Activated CD8-positive, alpha-beta memory T cell treated with anti-CD3 and anti-CD28 coated beads, Interleukin-2, amount 10 ng/mL, durations not matched to agents 7 days and 5 days (primary cell): ENCODE measurements at places on chromosomes 16 and 17. TPM values are rescaled to one million over a fixed set of nuclear protein-coding genes. Genes with fewer than 3 reads are reported as not detected.

- no peak overlapping the region for H3K4me3 ChIP-seq
- DNase-seq: no peak
- peaks cover 39% of the 10 kb centered on the region for H3K4me1 ChIP-seq
- H3K36me3 ChIP-seq: peaks cover 30% of the 10 kb centered on the region
These were observed 90.4 kb upstream of the PLEKHM1 start for GRCh38 chr17:45580924-45581323.

Gene HCRT
- total RNA-seq: not detected

GRCh38 chr16:56669005-56669839, at the start of gene MT1H:
TSS of gene MT1H (plus strand) at chr16:56669814. CDS start at chr16:56669885, 71 bp downstream.
- no peak within 1 kb of the TSS for H3K27ac ChIP-seq
- H3K36me3 ChIP-seq: no peaks in the 10 kb centered on the region
- peaks cover 73% of the 10 kb centered on the region for H3K27me3 ChIP-seq
- DNase-seq: no peak
- peaks cover 29% of the 10 kb centered on the region for H3K4me1 ChIP-seq

GRCh38 chr17:13306310-13306962, 288.6 kb upstream of the ELAC2 start:
- no peaks in the 10 kb centered on the region for H3K36me3 ChIP-seq
- no peak for DNase-seq
- no peaks in the 10 kb centered on the region for H3K27me3 ChIP-seq
- H3K4me3 ChIP-seq: no peak overlapping the region
- H3K27ac ChIP-seq: no peak overlapping the region

GRCh38 chr17:77245162-77245926, 104.6 kb downstream of the SEC14L1 start:
- peaks cover 23% of the 10 kb centered on the region for H3K4me1 ChIP-seq
- H3K27ac ChIP-seq: peak overlapping the region; percentile 42

GRCh38 chr16:85686912-85687591, 1.7 kb downstream of the GINS2 start:
- H3K4me3 ChIP-seq: peak overlapping the region; percentile 79
- H3K27ac ChIP-seq: peak overlapping the region; percentile 71
- DNase-seq: peak; percentile 78
- peaks cover 17% of the 10 kb centered on the region for H3K36me3 ChIP-seq
- H3K4me1 ChIP-seq: peaks cover 22% of the 10 kb centered on the region
- peaks cover 3% of the 10 kb centered on the region for H3K27me3 ChIP-seq

- no peaks in the 10 kb centered on the region for H3K36me3 ChIP-seq
- no peaks in the 10 kb centered on the region for H3K27me3 ChIP-seq
- no peak overlapping the region for H3K4me3 ChIP-seq
- no peaks in the 10 kb centered on the region for H3K4me1 ChIP-seq
- DNase-seq: no peak
These were observed 1131.0 kb upstream of the GOT2 start for GRCh38 chr16:59864981-59865666.

DNA sequence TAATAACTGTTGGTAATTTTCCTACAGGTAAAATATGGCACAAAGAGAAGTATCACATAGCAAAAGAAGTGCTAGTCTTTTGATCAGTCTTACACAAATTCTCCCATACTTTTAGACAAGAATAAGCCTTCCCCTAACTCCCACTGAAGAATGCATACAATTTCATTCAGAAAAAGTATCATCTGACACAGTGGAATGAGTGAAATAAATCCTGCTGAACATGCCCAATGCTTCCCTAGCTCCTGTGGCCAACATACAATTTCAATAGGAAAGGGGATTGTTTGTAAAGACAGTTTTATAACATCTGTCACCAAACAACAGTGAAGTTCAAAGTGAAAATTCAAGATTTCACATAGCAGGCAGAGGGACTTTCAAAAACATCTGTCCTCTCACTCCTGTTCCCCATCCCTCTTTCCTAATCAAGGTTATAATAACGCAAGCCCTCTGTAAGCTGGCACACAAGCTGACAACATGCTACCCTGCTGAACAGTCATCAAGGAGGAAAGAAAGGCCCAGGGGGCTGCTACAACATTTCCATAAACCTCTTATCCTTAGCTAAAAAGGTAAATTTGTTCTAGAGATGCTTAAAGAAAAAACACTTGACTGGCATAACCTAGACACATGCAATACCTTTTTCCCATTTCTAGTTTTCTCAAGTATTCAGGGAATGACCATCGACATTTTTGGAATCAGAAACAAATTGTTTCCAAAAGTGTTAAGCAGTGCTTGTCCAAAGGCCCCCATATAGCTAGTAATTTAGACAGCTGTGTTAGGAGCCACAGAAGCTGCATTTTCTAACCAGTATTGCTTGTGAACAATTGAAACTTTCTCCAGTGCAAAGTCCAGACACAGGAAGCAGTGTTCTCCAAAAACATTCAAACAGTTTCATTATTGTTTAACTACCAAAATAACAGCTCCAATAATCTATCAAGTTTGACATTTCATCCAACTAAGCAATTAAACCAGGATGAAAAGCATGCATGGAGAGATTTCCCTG, 11.5 kb upstream of the RFFL start:
- H3K4me1 ChIP-seq: peaks cover 71% of the 10 kb centered on the region
- H3K4me3 ChIP-seq: peak overlapping the region; percentile 31
- DNase-seq: no peak
- peak overlapping the region; percentile 77 for H3K27ac ChIP-seq
- no peaks in the 10 kb centered on the region for H3K27me3 ChIP-seq

DNA sequence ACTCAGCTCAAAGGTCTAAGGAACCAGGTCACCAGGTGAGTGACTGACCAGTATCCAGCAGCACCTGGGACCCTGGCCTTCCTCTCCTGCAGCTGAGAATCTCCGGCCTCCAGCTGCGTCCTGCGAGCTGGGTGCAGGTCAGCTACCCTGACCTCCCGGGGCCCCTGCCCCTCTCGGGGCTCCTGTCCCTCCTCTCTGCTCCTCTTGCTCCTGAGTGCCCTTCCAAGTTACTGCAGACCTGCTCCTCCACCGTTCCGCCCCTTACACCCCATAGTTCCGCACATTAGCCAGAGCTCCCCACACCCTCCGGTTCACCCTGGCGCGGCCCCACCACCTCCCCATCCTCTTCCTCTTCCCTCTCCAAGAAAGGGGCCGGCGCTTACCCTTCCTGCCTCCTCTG, 10.6 kb downstream of the FOXJ1 start:
- H3K4me3 ChIP-seq: no peak overlapping the region
- peaks cover 25% of the 10 kb centered on the region for H3K4me1 ChIP-seq
- H3K36me3 ChIP-seq: no peaks in the 10 kb centered on the region

DNA sequence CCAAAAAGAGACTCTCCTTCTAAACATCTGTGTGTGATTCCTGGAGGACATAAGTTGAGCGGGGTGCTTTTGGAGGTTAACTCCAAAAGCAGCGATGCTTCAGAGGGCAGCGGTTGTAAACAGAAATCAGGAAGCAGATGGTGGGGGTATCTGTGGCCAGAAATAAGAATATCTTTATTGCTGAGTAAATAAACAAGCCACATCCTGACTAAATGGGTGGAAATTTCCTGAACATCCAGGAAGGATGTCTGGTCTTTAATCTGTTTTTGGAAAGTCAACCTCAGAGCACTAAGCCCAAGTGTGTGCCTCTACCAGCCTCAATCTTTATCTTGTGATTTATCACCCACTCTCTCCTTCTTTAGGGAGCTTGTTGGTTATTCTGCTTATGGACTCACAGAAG, 123.3 kb downstream of the CDH13 start:
- H3K4me3 ChIP-seq: no peak overlapping the region
- H3K27ac ChIP-seq: no peak overlapping the region
- DNase-seq: no peak

GRCh38 chr17:13638855-13639458, 37.2 kb upstream of the HS3ST3A1 start:
- DNase-seq: peak; percentile 44
- H3K4me3 ChIP-seq: no peak overlapping the region
- no peaks in the 10 kb centered on the region for H3K4me1 ChIP-seq
- H3K27ac ChIP-seq: no peak overlapping the region

GRCh38 chr17:3015890-3016289, 47.5 kb downstream of the OR1D5 start:
- no peak overlapping the region for H3K4me3 ChIP-seq
- no peaks in the 10 kb centered on the region for H3K36me3 ChIP-seq
- no peak for DNase-seq
- H3K4me1 ChIP-seq: no peaks in the 10 kb centered on the region

DNA sequence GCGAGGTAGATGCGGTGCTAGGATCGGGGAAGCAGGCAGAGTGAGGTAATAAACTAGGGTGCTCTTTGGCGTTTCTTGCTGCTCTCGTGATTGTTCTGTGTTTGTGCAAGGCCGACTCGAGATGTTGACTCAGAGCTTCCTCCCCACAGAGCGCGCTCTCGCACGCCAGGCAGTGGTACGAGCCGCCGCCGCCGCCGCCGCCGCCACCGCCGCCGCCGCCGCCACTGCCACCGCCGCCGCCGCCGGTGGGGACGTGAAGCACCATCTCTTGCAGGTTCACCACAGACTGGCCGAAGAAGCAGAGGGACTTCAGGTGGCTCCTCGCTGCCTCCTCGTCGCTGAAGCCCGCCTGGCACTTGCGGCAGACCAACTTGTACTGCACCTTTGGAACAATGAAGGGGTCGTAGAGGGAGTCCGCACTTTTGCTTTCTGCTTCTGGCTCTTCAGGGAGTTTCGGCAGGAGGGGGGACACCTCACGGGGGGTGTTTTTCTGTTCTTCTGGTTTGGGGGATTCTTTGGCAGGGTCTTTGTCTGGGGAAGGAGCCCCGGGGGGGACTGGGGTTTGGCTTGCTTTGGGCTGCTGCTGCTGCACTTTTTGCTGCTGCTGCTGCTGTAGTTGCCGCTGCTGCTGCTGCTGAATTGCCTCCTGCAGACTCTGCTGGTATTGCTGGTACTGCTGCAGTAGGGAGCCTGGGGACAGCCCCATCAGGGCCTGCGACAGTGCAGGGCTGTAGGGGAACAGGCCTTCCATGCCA, 260.2 kb downstream of the ZFHX3 start:
- peaks cover 50% of the 10 kb centered on the region for H3K27me3 ChIP-seq
- H3K4me3 ChIP-seq: peak overlapping the region; percentile 74
- peak; percentile 84 for DNase-seq
- H3K27ac ChIP-seq: peak overlapping the region; percentile 75
- no peaks in the 10 kb centered on the region for H3K36me3 ChIP-seq

- peaks cover 92% of the 10 kb centered on the region for H3K27me3 ChIP-seq
- no peak overlapping the region for H3K27ac ChIP-seq
- peaks cover 10% of the 10 kb centered on the region for H3K4me1 ChIP-seq
- H3K36me3 ChIP-seq: no peaks in the 10 kb centered on the region
- DNase-seq: no peak
These were observed 9.1 kb downstream of the NEUROD2 start for GRCh38 chr17:39598630-39599003.

DNA sequence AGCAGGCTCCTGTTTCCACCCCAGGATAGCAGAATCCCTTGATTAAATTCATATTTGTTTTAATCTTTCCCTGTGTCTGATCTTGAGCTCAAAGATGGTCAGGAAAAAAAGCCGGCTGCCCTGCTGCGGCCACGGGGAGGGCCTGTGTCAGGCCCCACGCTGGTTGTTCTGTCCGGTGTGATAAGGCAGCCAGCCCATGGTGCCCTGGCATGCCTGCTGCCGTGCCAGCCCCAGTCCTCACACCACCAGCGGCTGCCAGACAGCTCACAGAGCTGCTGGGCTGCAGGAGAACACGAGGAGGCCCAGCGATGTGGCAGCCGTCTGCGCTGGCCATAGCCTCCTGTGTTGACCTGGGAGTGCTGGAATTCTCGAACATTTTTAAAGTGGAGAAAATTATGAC, 34.7 kb upstream of the BRD7 start:
- DNase-seq: no peak
- peaks cover 4% of the 10 kb centered on the region for H3K27me3 ChIP-seq
- no peaks in the 10 kb centered on the region for H3K36me3 ChIP-seq
- H3K27ac ChIP-seq: no peak overlapping the region

DNA sequence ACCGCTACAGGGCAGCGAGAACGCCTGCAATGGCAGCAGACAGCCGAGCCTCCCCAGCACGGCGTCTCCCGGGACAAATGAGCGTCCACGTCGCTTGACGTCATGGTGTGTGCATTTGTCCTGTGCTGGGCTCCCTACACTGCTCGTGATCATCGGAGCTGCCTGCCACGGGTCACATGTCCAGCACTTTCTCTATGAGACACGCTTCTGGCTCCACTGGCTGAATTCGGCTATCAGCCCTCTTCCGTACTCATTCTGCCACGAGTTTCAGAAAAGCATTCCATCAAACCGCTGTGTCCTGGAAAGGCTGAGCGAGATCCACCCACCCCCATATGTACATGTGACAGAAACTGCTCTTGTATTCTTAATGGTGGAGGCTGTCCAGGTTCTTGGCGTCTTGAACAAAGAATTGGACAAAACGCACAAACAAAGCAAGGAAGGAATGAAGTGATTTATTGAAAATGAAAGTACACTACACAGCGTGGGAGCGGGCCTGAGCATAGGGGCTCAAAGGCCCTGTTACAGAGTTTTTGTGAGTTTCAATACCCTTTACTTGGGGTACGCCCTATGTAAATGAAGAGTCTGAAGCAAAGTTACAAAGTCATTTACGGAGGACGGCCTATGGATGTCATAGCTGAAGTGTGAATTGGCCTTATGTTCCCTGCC, 28.5 kb upstream of the SHCBP1 start:
- H3K27me3 ChIP-seq: no peaks in the 10 kb centered on the region
- H3K27ac ChIP-seq: no peak overlapping the region
- no peak for DNase-seq

- H3K4me3 ChIP-seq: peak overlapping the region; percentile 94
- peak; percentile 76 for DNase-seq
- peaks cover 45% of the 10 kb centered on the region for H3K4me1 ChIP-seq
- H3K27ac ChIP-seq: peak overlapping the region; percentile 96
These were observed 1.9 kb downstream of the MNT start for GRCh38 chr17:2398655-2399571.

DNA sequence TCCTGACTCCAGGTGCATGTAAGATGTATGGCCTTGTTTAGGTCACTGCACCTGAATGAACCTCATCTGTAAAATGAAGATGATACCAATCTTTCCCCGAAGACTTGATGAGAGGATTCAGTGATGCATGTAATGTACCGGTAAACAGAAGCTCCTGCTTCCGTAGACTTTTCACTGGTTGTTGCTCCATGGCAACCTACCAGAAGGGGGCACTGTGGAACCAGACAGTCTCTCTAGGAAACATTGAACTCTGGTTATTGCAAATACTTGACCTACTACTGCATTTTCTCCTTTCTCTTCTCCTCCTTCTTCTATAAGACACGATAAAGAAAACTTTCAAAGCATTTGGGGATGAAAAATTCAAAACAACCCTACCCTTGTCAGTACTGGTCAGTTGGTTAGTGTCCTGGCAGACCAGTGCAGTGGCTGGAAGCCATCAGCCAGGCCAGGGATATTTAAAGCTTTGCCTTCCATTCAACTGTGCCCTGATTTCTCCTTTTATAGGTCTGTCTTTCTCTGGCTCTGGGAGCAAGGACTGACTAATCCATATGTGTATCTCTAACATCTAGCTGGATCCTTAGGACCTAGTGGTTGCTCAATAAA, 667.4 kb upstream of the SALL1 start:
- no peaks in the 10 kb centered on the region for H3K36me3 ChIP-seq
- no peak overlapping the region for H3K4me3 ChIP-seq
- no peaks in the 10 kb centered on the region for H3K4me1 ChIP-seq

- H3K27me3 ChIP-seq: peaks cover 12% of the 10 kb centered on the region
- peaks cover 5% of the 10 kb centered on the region for H3K4me1 ChIP-seq
- H3K27ac ChIP-seq: no peak overlapping the region
- no peaks in the 10 kb centered on the region for H3K36me3 ChIP-seq
- H3K4me3 ChIP-seq: no peak overlapping the region
- DNase-seq: no peak
These were observed 23.9 kb downstream of the DHRS7C start for GRCh38 chr17:9767432-9767991.

Gene CDH1
- total RNA-seq: 0.06 TPM

Gene DDX42
- total RNA-seq: 121 TPM

Gene GP1BA
- not detected for total RNA-seq
